Muscle of leg (tissue), 16 donors: ENCODE measurements at places on chromosomes 2 and 18. TPM values are rescaled to one million over a fixed set of nuclear protein-coding genes. Genes with fewer than 3 reads are reported as not detected.

GRCh38 chr2:78541451-78542267 lies 483.8 kb upstream of the REG3G start:
- DNase-seq: no peak

DNA sequence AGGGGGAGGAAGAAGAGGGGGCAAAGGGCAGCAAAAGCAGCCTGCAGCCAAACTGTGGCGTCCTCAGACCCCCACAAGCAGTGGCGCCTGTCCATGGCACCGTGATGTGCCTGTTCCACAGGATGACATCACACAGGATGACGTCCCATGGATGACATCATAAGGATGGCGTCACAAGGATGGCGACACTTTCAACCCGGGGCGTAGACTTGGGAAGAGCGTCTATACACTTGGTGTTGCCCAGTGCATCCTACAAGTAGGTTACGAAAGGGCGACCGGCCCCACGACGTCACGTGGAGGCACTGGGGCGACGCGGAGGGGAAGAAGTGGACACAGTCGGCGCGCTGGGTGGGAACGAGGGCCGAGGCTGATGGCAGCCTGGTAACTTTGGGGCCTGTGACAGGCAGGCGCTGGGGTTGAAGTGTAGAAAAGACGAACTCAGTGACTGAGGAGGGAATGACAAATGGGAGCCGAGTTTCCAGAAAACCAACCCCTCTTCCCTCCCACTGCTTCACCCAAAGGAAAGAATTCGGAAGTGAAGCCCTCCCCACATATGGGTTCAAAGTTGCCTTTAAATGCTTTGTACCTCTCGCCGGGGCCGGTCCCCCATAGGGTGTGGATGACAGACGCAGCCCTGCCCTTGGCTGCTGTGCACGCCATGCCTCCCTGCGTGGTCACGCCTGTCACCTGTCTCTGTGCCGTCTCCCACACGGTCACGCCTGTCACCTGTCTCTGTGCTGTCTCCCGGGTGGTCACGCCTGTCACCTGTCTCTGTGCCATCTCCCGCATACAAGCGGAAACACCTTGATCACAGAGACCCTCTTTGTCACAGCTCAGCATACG lies 13.4 kb upstream of the KCNG2 start:
- DNase-seq: no peak

GRCh38 chr18:22846088-22846683 lies 86.9 kb upstream of the RBBP8 start:
- peak; percentile 34 for DNase-seq

DNA sequence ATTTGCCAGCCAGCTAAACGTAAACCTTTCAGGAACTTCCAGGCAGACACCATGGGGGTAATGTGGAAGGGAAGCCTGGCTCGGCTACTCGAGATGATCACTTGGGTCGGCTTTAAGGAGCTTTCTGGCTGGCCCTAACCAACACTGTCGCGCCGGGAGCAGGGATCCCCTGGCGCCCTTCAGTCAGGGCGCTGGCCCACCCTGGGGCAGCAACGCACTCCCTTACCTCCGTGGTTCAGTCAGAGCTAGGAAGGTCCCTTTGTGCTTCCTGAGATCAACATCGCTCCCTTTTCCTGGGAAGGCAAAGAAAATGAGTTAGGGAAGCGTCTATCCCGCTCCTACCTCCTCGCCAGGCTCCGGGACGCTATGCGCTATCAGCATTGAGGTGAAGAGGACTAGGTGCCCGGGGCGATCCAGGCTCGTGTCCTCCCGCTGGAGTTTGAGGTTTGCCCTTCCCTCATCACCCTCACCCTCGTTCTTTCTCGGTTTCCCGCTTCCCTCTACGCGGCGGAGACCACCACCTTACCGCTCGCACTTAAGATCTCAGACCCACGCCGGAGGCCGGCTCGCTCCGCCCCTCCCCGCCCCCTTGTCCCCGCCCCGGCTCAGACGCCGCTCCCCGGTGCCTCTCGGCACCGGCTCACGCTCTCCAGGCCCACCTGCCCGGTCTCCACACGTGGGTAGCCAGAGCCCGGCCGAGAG lies 449 bp upstream of the ATRAID start:
- no peak for DNase-seq

DNA sequence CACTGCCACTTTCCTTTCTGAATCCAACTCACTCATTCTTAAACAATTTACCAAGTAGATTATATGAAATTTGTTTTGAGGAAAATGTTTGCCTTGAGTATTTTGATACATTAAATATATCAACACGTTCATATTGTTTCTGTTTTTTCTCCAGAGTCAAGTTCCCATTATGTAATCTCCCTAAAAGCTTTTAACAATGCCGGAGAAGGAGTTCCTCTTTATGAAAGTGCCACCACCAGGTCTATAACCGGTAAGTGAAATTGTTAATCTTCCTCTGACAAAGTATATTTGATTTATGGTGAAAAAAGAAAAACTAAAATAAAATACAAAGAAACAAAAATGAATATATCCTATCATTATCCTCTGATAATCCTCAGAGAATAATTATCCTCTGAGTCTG lies 838.6 kb downstream of the MBD2 start:
- no peak for DNase-seq

DNA sequence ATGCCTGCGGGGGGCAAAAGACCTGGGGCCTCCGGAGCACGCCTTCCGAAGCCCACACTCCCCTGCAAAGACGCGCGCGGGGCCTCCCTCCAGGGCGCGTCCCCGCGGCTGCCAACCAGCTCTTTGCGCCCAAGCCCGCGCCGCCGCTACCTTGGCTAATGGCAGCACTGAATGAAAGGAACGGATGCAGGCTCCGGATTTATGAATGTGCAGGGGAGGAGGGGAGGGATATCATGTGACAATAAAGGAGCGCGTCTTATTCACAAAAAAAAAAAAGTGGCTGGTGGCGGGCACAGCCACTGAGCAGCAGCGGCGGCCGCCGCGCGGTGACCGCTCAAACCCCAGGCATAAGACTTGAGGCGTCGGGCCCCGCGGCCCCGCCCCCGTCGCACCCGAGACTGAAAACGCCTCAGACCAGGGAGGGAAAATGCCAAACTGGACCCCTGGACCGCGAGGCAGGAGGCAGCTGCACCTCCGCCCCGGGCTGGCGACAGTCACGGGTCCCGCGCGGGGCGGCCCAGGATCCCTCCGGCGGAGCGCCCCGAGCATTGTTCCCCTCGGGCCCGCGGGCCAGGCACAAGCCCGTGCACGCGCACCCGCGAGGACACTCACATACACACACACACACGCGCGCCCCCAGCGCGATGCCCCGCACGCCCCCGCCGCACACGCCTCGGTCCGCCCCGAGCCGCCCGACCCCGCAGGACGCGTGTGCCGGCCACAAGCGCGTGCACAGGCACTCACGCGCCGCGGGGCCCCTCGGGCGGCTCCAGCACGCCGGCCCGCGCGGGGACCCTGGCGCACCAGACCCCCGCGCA lies 1.6 kb downstream of the SPRED2 start:
- peak; percentile 83 for DNase-seq

DNA sequence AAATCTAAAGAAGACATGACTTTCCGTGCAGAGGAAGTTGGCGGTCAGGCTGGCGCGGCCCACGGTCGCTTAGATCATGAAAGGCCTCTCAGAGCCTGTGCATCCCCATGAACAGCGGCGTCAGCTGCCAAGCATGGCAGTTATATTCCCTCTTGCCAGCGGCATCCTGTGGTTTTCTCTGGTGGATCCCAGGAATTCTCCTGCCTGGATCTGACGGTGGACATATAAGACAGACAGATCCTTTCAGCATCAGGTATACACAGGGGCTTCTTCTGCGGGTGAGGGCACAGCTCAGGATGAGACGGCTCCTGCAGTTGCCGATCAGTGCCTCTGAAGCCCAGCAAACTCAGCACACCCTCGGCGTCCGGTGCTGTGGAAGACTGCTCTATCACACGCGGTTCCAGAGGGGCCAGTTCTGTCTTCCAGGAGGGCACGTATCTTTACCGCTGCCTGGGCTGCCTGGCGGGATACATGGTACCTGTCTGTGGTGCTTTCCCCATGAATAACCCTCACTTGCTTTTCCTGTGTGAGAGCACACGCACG lies 157.8 kb downstream of the LDLRAD4 start:
- no peak for DNase-seq

Gene SERPINB10
- 0.04 TPM for total RNA-seq

- DNase-seq: no peak
Observed at GRCh38 chr2:199484927-199485326, 27.2 kb upstream of the SATB2 start.

Gene RBM44
- total RNA-seq: 1.5 TPM

DNA sequence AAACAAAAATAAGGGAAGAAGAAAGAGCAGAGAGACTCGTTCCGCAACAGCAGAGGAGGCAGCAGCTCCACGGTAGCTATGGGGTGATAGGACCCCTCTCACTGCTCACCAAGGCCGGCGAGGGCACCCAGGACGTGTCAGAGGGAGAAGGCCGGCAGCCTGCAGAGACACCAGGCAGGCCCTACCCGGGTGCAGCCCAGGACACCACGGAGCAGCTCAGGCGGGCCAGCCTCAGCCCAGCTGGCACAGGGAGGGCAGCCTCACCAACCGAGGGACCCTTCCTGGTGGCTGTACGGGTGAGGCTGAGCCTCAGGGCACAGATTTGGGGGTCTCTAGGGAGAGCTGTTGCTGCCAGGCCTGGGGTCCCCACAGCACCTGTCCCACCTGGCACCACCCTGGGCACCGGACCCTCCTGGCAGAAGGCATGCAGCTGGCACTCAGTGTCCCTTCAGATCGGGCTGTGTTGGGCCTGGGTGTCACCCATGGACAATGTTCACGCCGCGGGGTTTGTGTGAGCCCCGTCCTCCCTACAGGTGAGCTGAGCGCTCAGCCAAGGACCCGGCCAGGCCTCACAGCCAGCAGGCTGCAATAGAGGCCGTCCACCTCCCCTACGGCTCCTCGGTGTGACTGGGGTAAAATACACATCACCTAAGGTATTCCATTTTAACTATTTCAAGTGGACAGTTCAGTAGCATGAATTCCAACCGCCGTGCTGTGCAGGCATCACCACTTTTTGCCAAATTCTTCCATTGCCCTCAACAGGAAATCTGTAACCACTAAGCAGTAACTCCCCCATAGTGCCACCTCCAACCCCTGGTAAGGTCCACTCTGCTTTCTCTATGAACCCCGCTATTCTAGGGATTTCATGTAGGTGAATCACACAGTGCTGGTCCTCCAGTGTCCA lies 21.6 kb downstream of the KCNG2 start:
- DNase-seq: no peak

GRCh38 chr18:26502823-26503222 lies 45.5 kb downstream of the KCTD1 start:
- no peak for DNase-seq

DNA sequence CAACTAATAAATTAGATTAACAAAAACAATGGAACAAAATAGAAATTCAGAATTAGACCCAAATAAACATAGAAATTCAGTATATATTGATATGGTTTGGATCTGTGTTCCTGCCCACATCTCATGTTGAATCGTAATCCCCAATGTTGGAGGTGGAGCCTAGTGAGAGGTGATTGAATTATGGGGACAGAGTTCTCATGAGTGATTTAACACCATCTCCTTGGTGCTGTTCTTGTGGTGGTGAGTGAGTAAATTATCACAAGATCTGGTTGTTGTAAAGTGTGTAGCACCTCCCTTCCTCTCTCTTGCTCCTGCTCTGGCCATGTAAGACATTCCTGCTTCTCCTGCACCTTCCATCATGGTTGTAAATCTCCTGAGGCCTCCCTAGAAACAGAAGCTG lies 16.6 kb upstream of the B4GALT6 start:
- no peak for DNase-seq

Gene CDH19
- 2.3 TPM for total RNA-seq

- peak; percentile 84 for DNase-seq
Observed at GRCh38 chr2:239506101-239506857, 105.5 kb upstream of the HDAC4 start.

Gene DSEL
- 17.6 TPM for total RNA-seq

- DNase-seq: peak; percentile 13
Observed at GRCh38 chr18:49135877-49136276, 185.1 kb upstream of the SMAD7 start.

DNA sequence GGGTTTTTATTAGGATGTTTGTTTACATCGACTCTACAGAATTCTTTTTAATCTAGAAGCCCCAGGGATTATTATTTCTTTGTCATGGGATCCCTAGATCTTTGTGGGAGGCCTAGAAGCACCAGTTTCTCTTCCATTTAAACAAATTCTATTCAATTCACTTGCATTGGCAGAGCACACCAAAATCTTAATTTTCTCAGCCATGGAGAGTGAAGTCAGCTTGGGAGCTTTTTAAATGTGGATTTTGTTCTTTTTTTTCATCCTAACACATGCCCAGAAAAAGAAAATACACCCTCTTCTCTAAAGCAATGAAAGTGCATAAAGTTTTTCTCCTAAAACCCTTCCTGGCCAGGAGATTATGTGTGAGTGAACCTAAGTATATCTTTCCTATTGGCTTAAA lies 38.5 kb downstream of the CDCA7 start:
- peak; percentile 40 for DNase-seq

Gene RNF152
- total RNA-seq: 8.1 TPM

DNA sequence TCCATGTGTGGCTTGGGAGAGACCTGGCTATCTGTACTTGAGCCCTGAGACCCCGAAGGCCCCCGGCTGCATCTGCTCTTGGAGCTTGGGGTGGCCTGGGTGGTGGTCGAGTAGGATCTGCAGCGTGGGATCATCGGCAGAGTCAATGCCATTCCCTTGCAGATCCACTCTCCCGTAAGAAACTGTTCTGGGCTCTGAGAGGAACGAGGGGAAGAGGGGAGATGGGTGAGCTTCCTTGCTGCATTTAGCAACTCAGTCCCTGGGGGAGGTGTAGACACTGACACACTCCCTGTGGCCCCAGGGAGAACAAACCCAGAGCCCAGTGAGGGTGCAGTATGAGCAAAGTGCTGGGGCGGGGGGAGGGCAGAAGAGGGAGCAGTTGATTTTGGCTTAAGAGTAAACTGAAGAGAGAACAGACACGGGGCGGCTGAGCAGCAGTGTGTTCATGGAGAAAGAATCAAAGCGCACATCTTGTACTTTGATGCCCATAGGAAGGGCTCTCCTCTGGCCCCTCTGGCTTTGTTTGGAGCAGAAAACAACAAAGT lies 8.5 kb downstream of the GREB1 start:
- DNase-seq: no peak

DNA sequence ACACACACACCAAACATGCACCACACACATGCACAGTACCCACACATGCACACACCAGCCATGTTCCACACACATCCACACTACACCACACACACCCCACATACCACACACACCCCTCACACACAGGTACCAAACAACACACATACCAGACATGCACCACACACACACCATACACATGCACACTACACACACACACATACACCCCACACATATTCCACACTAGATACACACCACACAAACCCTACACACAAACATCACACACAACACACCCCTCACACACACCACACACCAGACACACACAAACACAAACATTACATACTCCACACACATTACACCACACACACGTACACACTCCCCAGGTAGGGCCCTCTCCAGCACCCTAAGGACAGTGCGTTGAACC lies 51.2 kb downstream of the TRABD2A start:
- DNase-seq: no peak
